Bronchial smooth muscle cell (primary cell): ENCODE measurements at places on chromosomes 11 and 22. TPM values are rescaled to one million over a fixed set of nuclear protein-coding genes. Genes with fewer than 3 reads are reported as not detected.

PATE4 gene
- not detected in 2 replicates for total RNA-seq

EFEMP2 gene
- 71.1 and 101 TPM in 2 replicates for total RNA-seq

TMEM191C gene
- total RNA-seq = 0.34 and 1.1 TPM in 2 replicates

TRIM29 gene
- 0.16 and 0.94 TPM in 2 replicates for total RNA-seq

CEP126 gene
- total RNA-seq = 1.5 and 3.0 TPM in 2 replicates

MB gene
- 0.16 TPM in 1 of 2 replicates, not detected in the other for total RNA-seq

HTR3A gene
- not detected in 2 replicates for total RNA-seq

SPDYC gene
- total RNA-seq = not detected in 2 replicates
